ENCODE measurements at places on chromosomes 4 and X.

DNA sequence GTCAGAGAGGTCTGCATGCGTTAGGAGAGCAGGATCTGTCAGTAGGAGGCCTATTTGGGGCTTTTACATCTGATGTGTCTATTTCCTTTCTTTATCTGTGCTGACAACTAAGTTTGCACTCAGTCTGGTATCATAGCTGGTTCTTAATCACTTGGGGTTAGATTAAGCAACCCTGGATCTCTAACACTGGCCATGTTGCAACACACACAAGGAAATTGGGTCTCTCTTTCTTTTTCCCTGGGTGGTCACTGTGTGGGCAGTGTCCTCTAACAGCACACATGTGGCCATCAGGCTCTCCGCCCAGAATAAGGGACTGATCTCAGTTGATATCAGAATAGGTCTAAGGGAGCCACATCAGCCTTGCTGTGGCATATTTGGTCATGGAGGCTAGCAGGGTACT lies 38.9 kb downstream of the IGFBP7 start:
- DNase-seq: no peak

DNA sequence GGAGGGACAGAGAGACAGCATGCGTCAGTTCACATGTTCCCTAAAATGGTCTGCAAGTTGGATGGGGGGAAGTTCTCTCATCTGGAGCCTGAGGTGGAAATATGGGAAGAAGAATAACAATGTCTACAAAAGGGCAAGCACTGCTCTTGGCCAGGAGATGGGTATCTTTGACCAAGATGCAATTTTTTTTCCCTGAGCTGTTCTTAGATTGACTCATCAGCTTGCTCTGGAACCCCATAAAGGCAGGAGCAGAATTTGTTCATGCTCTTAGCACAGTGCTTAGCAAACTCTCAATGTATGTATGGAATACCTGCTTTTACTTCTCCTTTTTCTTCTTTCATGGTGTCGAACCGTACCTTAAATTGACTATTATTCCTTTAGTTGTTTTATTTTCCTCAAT lies 90.5 kb upstream of the ZNF827 start:
- DNase-seq: peak; percentile 40

DNA sequence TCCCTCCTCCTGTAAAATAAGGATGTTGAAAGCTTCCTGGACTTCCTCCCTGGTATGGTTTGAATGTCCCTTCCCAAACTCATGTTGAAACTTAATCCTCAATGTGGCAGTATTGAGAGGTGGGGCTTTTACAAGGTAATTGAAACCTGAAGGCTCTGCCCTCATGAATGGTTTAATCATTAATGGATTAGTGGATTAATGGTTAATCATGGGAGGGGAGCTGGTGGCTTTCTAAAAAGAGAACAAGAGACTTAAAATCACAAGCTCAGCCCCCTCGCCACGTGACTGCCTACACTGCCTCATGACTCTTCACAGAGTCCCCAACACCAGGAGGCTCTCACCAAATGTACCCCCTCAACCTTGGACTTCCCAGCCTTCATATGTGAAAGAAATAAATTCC lies 124.6 kb upstream of the ANXA3 start:
- DNase-seq: no peak

DNA sequence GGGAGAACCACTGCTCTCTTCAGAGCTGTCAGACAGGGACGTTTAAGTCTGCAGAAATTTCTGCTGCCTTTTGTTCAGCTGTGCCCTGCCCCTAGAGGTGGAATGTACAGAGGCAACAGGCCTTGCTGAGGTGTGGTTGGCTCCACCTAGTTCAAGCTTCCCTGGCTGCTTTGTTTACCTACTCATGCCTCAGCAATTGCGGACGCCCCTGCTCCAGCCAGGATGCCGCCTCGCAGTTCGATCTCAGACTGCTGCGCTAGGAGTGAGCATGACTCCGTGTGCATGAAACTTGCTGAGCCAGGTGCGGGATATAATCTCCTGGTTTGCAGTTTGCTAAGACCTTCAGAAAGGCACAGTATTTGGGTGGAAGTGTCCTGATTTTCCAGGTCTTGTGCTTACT lies 70.9 kb downstream of the MAGEB5 start:
- no peak for DNase-seq
